ENCODE measurements at places on chromosomes 5 and 9.

- no peak for DNase-seq
These were observed 117.1 kb upstream of the TUT7 start for GRCh38 chr9:86471171-86471815.

DNA sequence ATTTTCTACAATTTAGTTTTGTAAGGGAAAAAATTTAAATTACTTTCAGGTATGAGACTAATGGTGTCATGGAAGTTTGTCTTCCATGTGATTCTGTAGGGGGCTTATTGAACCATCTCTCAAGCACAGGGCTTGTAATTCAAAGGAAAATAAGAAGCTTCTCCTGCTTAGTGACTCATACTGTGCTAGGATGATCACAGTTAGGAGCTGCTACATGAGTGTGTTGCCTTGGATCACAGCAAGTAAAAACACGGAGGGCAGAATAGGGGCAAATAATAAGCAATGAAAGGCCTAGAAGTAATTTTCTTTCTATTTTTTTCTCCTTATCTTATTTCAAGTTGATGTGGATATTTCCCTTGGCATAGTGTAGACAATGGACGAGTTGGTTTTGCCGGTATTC is 28.9 kb downstream of the TMEM167A start:
- no peak for DNase-seq

DNA sequence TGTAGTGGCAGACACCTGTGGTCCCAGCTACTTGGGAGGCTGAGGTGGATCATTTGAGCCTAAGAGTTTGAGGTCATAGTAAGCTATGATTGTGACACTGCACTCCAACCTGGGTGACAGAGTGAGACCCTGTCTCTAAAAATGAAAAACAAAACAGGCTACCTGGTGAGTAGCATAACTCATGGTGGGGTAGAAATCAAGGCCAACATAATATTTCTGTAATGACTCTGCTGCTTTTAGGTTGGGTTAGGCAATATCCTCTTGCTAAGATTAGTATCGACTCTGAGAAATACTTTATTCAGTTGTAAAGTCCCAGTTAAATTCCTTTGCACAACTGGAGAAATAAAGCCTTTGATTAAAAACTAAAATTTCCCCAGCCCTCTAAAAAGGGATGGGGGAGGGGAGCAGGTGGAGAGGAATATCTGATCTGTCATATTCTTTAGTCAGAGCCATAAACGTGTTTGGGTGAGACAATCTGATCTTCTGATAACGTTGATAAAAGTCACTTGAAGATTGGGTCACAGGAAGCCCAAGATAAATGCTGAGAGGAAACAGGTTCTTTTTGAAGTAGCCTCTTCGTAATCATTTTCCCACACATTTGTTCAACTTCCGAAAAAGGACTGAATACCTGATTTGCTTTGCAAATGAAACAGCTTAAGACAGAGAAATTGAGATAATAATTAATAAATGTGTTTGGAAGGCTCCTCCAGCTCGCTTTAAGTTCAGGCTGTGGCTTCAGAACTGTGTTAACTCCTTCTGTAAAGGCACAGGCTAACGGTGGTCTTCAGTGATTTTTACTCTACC is 14.9 kb downstream of the IL4 start:
- DNase-seq: no peak

- no peak for DNase-seq
These were observed 199.4 kb downstream of the AOPEP start for GRCh38 chr9:94925751-94926430.

DNA sequence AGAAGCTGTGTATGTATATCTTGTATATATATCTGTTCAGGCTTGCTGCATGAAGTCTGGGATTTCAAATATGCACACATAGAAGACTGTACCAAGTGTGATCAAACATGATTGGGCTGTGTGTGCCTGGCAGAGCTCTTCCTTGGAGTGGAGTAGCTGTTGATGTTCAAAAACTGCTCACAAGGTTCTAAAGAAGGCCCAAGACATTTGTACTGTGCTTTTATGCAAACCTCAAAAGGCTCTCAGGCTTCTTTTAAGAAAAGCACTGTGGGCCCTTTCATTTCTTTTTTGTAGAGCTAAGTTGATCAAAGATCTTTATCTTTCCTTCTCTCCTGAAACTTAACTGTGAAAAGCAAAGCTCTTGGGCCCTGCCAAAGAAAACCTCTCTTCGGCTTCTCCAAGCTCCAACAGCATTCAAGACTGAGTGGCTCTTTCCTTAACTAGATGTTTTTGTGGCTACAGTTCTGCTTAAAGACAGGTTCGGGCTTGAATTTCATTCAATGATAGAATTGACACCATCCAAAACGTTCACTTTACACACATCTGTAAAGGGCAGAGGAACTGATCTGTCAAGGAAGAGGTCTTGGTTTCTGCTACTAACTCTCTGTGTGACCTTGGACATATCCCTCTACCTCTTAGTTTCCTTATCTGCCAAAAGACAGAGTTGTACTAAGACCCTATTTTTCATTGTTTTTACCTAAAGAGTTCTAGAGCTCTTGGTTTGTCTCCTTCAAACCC is 105.8 kb upstream of the IL6ST start:
- DNase-seq: no peak

DNA sequence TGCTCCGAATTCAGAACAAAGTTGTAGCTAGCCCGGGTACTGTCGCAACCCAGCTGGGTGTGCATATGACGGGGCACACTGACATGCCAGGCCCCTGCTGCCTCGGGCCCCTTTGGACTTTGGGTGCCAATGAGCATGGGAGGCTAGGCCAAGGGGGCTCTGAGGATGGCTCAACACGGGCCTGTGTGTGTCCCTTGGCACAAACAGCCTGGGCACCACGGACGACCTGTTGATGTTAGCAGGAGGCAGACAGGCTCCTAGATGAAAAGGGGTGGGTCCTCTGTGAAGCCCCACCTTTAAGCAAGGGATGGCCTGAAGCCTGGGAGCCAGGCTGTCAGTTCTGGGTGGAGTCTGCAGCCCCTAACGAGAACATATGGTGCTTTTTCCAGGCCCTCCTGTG is 1688.2 kb downstream of the EFNA5 start:
- DNase-seq: no peak

DNA sequence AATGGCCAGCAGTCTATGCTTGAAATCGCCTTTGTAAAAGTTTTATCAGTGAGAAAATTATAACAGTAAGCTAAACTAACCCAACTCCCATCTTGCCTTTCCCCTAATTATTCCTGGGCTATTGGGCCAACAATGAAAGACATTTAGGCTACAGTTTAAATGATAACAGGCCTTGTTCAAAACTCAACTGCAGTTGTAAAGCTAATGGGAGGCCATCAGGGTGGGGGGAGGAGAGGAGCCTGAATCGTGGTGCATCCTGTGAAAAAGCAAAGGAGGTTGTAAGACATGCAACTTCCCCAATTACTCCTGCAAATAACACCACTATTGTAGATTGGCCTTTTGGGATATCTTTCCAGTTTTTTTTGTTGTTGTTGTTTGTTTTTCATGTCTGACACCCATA is 53.8 kb downstream of the ACTL7B start:
- no peak for DNase-seq

DNA sequence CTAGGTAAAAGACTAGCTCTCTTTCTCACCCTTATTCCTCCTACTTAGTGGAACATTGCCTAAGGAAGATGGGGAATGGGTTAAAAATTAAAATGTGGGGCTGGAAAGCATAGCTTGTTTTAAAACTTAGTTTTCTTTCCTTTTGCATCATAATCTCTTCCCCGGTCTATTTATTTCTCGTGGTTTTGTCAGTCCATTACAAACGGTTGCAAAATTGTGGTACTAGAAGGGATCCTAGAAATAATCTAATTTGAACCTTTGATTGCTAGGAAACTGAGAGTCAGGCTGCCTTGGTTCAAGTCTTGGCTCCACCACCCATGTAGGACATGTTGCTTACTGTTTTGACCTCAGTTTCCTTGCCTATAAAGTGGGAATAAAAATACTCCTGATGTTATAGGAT is 1.3 kb downstream of the IL31RA start:
- DNase-seq: no peak

GRCh38 chr5:101142102-101142501 is 239.0 kb upstream of the ST8SIA4 start:
- no peak for DNase-seq

GRCh38 chr5:179779826-179780225 is 14.0 kb upstream of the LTC4S start:
- no peak for DNase-seq

DNA sequence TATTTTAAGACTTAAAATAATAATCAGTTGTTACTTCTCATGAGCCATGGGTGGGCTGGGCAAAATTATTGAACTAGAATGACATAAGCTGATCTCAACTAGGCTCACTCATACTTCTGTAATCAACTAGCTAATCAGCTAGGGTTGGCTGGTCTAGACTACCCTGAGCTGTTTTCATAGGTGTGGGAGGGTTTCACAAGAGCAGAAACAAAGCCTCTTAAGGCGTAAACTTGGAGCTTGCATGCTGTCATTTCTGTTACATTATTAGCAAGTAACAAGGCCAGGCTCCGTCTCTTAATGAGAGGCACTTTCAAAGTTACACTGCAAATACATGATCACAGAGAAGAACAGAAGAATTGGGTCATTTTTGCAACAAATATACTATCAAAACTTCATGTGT is 57.2 kb upstream of the GHR start:
- DNase-seq: peak; percentile 14

- DNase-seq: no peak
These were observed 50.5 kb upstream of the TNFSF15 start for GRCh38 chr9:114856215-114856941.

DNA sequence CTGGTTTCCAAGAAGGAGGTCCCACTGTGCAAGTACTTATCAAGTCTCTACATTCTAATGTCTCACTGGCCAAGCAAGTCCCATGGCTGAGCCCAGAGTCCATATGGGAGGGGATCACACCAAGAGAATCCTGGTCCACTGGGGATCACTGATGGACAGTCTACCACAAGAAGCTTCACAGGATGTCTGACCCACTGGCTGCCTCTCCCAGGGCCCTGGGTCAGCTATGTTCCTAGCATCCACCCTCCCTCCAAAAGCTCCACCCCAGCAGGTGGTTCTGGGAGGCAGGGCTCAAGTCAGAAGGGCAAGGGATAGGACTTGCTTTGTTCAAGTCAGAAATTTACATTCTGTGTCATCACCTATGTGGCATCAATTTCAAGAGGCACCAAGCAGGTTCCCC is 508.5 kb downstream of the BNC2 start:
- no peak for DNase-seq

DNA sequence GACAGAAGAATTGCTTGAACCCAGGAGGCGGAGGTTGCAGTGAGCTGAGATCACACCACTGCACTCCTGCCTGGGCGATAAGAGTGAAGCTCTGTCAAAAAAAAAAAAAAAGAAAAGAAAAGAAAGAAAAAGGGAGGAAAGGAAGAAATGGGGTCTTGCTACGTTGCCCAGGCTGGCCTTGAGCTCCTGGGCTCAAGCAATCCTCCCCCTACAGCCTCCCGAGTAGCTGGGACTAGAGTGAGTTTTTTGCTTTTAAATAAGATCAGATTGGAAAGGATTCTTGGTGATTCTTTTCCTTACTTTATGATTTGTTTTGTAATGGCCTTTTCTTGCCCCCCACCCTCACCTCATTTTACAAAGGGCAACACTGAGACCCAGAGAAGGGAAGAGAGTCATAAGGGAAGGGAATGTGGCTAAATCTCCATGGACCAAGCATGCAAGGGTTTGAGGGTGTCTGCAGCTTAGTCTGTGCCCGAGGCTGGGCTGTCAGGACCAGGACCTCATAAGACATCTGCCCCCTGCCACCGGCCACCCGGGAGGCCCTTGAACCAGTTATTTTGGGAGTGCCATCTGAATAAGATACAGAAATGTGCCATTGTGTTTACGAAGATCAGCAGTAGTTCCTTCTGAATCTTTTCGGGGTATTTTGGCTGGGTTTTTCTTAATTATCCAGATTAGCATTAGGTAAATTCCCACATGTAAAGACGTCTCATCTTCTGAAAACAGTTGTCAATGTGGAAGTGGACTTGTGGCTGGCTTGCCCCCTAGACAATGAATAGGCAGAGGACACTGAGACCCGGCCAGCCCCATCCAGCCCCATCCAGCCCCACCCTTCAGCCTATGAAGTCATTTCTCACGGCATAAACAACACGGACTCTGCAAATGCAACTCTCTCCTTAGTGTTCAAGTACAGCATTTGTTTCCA is 44.5 kb upstream of the GRHPR start:
- DNase-seq: peak; percentile 52

GRCh38 chr5:41788941-41789368 is 81.3 kb downstream of the OXCT1 start:
- no peak for DNase-seq

GRCh38 chr9:87512311-87512710 is 14.6 kb downstream of the DAPK1 start:
- no peak for DNase-seq

DNA sequence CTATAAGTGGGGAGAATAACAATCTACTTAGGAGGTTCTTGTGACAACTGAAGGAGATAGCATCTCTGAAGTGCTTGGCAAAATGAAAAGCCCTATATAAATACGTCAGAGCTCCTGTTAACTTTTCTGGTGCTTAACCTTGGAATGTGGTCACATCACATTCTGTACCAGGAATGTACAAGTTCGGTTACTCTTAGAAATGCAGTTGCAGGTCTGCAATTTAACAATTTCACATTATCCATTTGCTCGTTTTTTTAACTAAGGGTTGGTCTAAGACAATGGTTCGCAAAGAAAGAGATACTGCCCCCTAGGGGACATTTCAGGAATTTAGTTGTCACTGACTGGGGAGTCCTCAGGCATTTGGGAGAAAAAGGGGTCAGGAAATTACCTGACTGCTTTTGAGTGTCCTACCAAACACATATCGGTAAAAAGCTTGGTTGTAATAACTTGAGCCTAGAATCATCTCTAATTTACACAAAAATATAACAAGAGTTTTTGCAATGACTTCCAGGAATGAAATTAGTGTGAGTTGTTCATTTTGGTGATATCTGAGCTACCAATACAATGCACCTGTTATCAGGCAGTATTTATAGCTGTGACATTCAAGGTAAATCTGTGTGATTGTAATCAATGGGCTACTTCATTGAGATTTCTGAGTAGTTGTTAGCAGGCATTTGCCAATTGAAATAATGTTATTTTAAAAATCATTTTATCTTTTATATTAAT is 5.4 kb upstream of the HBEGF start:
- DNase-seq: peak; percentile 75

DNA sequence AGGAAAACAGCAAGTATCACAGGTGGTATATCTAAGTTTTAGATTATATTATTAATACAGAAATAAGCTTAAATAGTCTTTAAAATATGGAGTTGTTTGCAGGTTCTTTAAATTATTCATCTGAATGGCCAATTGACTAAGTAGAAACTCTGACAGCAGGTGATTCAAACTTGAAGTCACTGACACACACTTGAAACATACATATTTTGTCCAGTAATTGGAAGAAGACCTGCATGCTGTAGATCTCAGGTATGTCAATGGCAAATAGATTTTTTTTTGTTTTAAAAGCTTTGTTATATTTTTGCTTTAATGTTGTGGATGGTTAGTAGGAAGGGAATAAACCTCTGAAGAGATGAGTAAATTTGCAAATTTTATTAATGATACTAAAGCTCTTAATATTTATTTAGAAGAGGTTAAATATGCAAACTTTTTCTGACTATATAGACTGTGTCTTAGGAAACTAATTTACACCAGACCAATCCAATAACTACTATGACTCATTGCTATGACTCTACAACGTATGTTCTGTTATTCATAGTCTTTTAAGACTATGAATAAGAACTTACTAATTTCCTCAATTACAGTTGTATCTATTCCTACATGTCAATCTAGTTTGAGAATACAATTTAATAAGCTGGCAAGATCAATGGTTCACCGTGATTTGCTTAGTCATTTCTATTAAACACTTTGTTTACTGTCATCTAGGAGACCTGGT is 53.9 kb upstream of the RORB start:
- no peak for DNase-seq

- no peak for DNase-seq
These were observed 17.7 kb downstream of the SRP19 start for GRCh38 chr5:112878760-112879159.

All from GM13977 (cell line).